ENCODE measurements at places on chromosomes 5 and 9.

DNA sequence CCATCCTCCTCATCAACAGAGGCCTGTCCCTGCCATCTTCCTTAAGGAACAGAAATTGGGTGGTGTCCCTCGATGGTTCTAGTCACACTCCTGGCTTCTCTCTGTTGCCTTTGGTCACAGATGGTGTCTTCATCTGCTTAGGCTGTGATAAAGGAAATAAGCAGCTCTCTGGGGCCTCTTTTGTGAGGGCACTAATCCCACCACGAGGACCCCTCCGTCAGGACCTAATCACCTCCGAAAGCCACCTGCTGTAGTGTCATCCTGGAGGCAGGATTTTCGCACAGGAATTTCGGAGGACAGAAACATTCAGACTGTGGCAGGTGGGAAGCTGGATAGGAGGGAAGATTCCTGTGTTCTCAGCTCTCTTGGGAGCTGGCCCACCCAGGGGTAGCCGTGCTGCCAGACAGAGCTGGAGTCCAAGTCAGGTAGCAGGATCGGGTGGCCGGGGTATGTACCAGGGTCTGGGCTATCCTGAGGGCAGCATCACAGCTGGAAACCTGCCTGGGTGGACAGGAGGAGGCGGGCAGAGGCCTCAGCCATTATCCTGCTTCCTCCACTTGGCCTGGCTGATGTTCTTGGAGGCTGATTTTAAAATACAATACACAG, 59.5 kb downstream of the ANKRD33B start:
- no peak for DNase-seq

- no peak for DNase-seq
Measured at GRCh38 chr9:18184401-18184800, 289.6 kb upstream of the ADAMTSL1 start.

GRCh38 chr9:18824095-18824666, 208.8 kb downstream of the SAXO1 start:
- no peak for DNase-seq

DNA sequence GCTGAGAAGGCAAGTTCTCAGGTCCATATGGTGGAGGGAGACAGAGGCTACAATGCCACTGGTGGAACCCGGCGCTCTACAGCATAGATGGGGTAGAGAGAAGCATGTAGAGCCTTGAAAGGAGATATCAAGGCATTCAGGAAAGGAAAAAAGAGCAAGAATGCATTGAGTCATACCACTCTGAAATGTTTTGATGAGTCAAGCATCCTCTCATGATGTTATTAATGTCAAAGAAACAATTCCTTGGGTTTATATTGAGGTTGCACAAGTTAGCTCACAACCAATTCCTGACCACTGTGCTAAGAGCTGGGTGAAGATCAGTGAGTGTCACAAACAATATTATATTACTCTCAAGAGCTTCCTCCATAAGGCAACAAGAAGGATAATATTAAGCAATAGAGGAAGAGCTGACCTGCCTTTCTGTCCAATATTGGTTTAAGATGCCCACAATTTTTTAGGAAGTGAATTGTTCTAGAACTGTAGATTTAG, 178.0 kb downstream of the RFK start:
- DNase-seq: no peak

Data from left hindlimb (tissue), 1 donor.